Cortex of kidney (tissue), 1 donor: ENCODE measurements at places on chromosomes 3 and 15.

- DNase-seq: no peak
Observed at GRCh38 chr3:182644013-182644412, 149.3 kb upstream of the ATP11B start.

DNA sequence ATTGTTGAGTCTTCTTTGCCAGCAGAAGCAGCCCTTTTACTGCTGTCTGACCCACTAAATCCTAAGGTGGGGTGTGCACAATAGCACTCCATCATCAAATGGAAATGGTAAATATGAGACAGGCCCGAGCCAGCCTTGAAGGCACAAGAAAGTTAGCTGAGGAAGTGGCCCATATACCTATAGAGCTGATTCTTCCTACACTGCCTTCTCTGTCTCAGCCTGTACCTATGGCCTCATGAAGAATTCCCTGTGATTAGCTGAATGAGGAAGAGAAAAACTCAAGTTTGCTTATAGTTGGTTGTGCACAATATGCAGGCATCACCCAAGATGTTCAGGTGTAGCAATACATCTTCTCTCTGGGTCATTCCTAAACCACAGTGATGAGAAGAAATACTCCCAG, 31.7 kb upstream of the XCR1 start:
- no peak for DNase-seq

DNA sequence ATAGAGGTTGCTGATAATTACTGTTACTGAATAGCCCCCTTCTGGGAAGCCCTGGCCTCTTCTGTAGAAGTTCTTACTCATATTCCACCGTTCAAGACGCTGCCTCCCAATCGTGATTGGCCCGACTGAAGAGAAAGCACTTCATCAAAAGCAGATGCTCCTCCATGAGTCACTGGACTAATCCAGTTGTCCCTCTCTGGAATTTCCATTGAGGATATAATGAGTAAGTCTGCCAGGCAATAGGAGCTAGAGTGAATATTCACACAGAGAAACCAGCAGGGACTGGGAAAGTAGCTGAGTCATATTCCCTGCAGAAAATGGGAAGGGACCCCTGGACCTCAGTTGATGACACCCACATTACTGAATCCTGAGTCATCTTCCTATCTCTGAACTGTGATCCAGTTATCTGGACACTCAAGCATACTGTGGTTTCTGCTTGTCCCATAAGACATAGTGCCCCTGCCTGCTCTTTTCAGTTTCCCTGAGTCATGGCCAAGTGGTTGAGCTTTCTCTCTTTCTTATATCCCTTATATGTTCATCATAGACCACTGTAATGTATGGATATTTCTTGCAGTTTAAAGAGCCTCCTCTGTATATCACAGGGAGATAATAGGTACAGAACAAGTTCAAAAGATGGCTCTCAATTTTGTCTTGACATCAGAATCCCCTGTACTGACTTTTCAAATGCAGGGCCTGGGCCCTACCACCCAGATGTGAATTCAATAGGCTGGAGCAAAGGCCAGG, 151.2 kb upstream of the CDIN1 start:
- no peak for DNase-seq

GRCh38 chr15:38367476-38367875, 86.5 kb upstream of the FAM98B start:
- DNase-seq: no peak

DNA sequence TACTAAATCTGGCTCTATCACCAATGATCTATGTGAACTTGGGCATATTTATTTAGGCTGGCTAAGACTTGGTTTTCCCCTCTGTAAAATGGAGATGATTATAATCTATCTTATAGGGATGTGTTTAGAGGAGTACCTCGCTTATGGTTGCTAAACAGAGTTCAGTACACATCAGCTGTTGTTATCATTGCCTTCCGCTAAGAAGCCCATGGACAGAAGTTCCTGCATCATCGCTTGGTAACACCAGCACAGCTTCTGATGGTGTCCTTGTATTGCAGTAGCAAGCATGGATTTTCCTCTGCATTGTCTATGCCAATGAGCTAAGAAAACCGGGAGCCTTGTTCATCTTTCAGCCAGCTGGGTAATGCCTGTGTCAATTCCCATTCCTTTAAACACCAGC, 73.1 kb upstream of the LRTM1 start:
- DNase-seq: no peak

DNA sequence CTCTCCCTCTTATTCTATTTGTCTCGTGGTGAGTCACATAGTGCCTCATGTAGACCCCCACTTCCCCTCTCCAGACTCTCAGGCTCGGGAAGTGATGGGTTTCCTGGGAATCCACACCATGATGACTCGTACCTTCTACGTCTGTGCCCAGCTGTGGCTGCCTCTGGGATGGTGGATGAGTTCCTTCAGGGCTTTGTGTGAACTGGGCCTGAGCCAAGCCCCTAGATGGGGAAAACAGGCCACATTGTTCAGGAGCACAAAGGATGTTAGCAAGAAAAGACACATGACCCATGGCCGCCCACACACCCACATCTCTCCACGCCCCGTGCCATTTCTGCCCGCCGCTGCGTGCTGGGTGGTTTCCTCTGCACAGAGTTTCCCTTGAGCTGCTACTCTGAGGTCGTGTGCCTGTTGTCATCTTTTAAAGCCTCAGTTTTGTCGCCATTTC, 10.5 kb downstream of the ISG20 start:
- no peak for DNase-seq
